ENCODE measurements at places on chromosomes 12 and 14. TPM values are rescaled to one million over a fixed set of nuclear protein-coding genes. Genes with fewer than 3 reads are reported as not detected.

The ATG14 gene
- total RNA-seq, result 8.6 TPM

The COL2A1 gene
- total RNA-seq, result under 0.01 TPM

The LBHD2 gene
- total RNA-seq, result 0.26 TPM

The GPR132 gene
- 1.4 TPM for total RNA-seq

All from pericardium fibroblast (primary cell).